ENCODE measurements at places on chromosomes 16 and 17. TPM values are rescaled to one million over a fixed set of nuclear protein-coding genes. Genes with fewer than 3 reads are reported as not detected.
A peak's percentile ranks its signal among the peaks of the same experiment; 100 is the strongest.

GRCh38 chr16:23852794-23853562 is 17.2 kb downstream of the PRKCB start:
- DNase-seq: no peak

GRCh38 chr17:1629504-1630310 is 1.1 kb upstream of the SLC43A2 start:
- peak; percentile 81 for DNase-seq

- no peak for DNase-seq
These were observed 721 bp upstream of the PCGF2 start for GRCh38 chr17:38748892-38749222.

DNA sequence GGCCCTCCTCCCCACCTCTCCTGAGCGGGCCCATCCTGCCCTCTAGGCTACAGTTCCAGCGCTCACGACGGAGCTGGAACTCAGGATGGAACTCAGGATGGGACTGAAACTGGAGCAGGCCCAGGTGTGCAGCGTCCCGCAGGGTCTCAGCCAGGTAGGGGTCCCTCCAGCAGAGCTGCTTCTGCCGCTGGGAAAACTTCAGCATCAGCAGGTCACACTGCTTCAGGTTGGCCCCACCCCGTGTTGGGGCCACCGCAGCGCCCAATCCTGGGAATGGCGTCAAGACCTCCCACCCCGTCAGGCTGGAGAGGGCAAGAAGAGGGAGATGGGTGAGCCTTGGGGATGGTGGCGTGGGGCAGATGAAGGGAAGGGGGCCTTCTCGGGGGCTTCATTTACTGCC is 62.6 kb upstream of the TMEM97 start:
- no peak for DNase-seq

DNA sequence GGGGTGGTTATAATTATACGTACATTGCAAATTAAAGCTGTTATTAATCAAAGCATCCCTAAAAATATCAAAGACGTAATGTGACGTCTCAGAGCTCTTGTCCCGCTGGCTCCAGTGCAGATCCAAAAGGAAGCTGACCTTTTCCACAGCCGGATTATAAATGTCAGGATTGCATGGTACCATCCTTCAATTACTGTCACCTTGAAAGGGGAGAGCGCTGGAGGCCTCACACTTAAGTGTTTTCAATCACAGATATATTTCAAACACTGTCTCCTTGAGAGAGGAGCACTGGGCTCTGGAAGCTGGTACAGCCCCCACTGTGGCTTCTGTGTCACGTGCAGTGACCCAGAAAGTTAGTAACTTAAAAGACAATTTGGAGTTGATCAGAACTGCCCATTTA is 94.2 kb downstream of the AIPL1 start:
- no peak for DNase-seq

DNA sequence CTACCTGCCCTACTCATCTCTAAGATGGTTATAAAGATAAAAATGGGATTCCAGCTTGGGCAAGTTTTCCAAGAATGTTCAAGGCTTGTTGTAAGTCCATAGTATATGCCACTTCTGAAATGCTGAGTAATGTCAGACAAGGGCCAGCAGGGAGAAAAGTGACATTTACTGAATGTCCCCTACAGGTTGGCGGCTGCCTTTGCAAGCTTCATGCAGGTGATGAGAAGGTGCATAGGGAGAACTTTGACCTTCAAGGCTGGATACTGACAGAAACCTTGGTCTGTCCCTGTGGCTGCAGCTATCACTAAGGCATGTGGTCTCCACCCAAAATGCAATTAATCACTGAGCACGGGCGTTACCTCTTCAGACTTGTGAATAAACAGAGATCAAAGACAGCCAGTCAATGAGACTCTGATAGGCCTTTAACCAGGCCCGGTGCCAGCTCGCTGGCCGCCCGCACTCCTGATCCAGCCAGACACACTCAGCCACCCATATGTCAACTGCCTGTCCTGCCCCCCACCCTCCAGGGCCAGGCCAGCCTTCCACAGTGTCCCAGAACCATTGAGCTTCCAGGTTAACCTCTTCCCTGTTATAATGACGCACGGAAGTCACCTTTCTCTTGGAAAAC is 26.8 kb upstream of the AXIN2 start:
- DNase-seq: no peak

DNA sequence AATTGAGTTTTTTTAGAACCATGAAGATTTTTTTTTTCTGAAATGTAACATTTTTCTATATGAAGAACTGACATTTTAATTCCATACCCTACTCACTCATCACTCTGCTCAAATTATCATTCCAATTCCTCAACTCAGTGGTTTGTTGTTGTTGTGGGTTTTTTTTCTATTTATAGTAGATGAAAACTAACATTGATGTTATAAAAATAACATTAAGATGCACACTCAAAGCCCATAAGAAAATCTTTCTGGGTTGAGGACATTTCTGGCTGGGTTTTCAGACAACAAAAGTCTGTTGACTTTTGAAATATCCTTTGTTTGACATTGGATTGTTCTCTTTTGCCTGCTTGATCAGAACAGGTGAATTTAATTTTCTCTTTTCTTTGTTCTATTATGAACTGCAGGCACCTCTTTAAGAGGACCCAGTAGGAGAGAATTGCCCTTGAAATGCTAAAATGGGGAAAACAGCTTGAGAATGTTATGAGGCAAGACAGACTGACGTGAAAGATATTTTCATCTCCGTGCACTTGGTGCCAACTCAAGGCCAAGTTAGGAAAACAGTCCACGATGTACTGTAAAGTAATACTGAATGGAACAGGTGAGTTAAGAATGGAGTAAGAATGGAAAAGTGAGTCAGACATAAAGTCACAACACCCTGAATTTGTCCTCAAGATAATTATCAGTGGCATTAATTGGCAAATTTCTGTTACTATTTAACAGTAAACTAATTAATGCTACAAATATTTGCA is 16.1 kb upstream of the ABCA5 start:
- no peak for DNase-seq

GRCh38 chr17:28372203-28372944 is 880 bp downstream of the SARM1 start:
- no peak for DNase-seq

DNA sequence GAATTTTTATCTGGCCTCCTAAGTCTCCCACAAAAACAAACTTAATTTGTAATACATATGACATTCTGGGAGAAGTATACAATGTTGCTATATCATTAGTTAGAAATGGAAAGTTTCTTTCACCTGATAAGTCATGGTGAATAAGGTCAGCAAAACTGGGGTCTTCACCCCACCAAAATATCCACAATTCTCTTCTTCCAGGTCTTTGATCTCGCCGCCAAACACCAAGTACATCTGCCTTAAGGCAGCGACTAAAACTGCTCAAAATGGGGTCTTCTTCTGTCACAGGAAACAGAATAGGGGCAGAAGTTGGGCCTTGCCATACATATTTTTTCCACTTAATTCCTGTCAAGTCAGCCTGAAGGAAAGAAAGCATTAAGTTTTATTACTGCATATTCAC is 2.1 kb downstream of the MED13 start:
- no peak for DNase-seq

GRCh38 chr16:2867987-2868789 is 10.2 kb upstream of the PRSS22 start:
- DNase-seq: peak; percentile 91

DNA sequence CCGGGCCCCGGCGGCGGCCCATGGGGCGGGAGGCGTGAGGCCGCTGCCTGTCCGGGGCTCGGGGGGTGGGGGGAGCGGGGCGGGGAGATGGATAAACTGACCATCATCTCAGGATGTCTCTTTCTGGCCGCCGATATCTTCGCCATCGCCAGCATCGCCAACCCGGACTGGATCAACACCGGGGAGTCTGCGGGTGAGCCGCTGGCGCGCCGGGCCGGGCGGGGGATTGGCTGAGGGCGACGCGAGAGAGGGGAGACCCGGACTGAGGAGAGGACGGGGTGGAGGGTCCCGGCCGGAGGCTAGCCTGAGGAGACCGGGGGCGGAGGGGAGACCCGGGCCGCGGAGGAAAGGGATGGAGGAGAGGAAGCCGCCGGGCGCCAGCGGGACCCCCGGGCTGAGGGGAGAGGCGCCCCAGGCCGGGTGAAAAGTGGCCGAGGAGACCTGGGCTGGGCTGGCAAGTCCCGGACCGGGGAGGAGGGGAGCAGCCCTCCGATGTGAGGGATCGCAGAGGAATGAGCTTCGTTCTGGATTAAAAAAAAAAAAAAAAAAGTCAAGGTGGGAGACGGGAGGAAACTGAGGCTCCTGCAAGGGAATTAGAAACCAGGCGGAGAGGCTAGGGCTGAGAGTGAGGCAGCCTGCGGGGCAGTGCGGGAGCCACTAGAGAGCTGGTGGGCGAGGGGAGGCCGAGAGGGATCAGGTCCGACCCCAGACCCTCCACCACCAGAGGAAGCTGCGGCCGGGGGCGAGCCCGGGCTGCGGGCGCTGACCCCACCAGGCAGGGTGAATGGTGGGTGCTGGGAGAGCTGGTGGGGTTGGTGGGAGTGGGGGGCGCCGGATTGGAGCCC is 526 bp downstream of the MOSMO start:
- DNase-seq: no peak

DNA sequence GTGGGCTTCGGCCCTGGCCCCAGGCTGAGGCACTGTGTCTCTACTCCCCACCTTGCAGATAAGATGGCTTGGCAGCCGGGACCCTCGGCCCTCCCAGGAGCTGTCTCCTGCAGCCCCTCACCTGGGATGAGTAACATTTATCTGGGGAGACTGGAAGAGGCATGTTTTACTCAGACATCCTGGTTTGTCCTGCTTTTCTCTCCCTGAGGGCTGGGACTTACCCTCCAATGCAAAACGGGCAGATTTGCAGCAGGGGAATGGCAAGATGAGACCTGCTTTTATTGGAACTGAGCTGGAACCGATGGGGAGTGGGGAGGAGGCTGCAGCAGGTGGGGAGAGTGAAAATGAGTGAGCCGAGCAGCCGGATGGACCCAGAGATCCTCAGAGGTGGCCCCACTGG is 27.3 kb upstream of the UBE2G1 start:
- no peak for DNase-seq

- DNase-seq: no peak
These were observed 728 bp upstream of the NMT1 start for GRCh38 chr17:45060382-45060796.

- DNase-seq: no peak
These were observed 11.2 kb upstream of the DNAH17 start for GRCh38 chr17:78588258-78589030.

- DNase-seq: no peak
These were observed 4.4 kb downstream of the PRSS22 start for GRCh38 chr16:2853531-2854073.

- DNase-seq: no peak
These were observed 993 bp downstream of the MMP25 start for GRCh38 chr16:3047387-3047720.

GRCh38 chr16:88639231-88640038 is 1.1 kb downstream of the IL17C start:
- DNase-seq: no peak

GRCh38 chr16:49598383-49599170 is 225.0 kb downstream of the C16orf78 start:
- DNase-seq: no peak

DNA sequence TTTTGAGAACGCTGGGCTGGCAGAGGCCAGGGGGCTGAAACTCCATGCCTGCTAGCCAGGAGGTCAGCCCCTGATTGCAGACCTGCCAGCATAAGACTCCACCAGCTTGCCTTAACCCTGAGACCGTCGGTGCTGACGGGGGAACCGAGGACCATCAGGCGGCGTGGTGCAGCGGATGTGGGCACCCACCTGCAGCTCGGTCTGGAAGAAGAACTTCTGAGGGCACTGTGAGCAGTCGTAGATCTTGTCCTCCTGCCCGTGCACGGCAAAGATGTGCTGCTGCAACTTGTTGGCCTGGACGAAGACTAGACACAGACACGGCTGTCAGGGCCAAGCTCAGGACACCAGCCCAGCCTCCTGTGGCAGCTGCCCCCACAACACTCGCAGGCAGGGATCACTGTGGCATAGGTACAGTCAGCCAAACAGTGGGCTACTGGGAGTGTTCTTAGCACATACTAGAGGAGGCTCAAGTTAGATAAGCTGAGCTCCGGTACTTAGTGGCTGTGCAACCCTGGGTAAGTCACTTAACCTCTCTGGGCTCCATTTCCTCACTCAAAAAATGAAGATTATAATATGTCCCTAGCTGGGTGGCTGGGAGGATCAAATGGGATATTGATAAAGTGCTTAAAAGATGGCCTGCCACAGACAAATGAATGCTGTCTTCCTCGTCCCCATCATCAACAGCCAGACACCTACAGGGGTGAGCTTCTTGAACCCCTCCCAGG is 150.0 kb downstream of the C16orf78 start:
- no peak for DNase-seq

DNA sequence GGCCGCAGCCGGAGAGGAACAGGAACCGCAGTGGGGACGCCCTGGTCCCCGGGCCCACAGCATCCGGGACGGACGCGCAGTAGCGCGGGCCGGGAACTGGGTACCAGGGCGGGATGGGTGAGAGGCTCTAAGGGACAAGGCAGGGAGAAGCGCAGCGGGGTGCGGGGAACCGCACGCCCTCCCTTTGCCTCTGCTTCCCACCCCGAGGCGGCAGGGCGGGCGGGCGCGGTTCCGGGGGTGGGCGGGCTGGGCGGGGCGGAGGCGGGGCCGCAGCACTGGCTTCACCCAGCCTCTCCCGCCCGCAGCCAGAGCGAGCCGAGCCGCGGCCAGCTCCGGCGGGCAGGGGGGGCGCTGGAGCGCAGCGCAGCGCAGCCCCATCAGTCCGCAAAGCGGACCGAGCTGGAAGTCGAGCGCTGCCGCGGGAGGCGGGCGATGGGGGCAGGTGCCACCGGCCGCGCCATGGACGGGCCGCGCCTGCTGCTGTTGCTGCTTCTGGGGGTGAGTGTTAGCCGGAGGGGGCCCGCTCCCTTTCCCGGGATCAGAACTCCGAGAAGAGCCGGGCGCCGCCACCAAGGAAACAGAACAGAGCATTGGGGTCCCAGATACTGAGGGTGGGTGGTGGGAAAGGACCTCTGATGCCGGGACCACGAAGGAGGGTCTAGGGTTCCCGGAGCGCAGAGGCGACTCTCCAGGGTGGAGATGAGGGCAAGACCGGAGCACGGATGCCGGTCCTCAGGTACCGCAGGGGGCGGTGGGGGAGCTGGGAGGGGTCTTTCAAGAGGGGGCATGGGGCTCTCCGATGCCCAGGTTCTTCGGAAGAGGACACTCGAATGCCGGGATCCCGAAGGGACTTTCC is at the start of gene NGFR:
Gene NGFR (plus strand): TSS at position 308 of the 856 bp plus-strand sequence. CDS start 125 bp downstream, at position 433.
- peak; percentile 36 for DNase-seq

DNA sequence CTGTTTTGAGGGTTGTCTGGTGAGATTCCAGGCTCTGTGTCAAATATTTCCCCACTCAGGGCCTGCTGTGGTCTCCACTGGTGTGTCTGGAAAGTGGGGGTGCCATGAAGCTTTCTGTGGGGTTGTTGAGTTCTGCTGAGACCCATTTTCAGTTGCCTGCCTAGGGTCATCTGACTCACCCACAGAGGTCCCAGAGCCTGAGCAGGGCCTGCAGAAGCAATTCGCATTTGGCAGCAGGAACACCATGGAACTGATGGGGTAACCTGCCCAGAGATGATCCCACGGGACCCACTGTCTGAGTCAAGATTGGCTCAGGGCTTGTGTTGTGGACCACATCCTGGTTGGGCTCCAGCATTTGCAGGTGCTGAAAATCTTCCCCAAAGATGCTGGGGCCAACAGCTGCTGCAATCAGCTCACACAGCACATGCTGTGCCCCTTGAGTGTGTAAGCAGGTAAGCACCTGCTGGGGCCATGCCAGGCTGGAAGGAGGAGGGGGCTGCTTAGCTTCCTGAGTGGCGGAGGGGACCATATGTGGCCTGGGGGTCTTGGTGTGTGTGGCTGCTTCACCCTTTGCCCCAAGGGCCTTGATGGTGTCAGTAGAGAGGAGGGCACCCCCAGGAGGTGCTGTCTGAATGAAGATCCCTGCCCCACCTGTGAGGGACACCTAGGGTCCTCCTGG is 1726.1 kb downstream of the TP53TG3F start:
- no peak for DNase-seq

Gene TNP2
- not detected for total RNA-seq

Gene CORO6
- total RNA-seq: 1.5 TPM

Gene KRTAP3-2
- total RNA-seq: not detected

Gene SHISA9
- total RNA-seq: 0.05 TPM

Gene CCL17
- total RNA-seq: not detected

Gene GRB7
- not detected for total RNA-seq

Data from naive thymus-derived CD4-positive, alpha-beta T cell (primary cell).